Non-pigmented ciliary epithelial cell (primary cell): ENCODE measurements at places on chromosomes 1 and 21.
A peak's percentile ranks its signal among the peaks of the same experiment; 100 is the strongest.

DNA sequence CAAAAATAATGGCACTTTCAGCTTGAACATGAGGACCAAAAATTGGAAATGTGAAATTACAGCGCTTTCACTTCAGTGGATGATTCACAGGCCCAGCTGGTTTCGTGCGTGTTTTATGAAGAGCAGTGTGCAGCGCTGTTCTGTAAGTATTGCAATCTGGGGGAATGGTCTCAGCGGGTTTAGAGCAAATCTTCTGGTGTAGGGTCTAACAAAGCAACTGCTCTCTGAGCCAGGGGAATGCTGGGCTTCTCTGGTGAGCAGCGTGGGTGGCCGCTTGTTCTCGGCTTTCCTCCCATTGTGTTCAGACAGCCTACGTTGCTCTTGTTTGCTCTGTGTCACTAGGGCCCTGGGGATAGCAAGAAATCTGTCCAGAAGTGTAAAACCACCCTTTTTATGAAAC is 42.4 kb upstream of the GADD45A start:
- no peak for DNase-seq

DNA sequence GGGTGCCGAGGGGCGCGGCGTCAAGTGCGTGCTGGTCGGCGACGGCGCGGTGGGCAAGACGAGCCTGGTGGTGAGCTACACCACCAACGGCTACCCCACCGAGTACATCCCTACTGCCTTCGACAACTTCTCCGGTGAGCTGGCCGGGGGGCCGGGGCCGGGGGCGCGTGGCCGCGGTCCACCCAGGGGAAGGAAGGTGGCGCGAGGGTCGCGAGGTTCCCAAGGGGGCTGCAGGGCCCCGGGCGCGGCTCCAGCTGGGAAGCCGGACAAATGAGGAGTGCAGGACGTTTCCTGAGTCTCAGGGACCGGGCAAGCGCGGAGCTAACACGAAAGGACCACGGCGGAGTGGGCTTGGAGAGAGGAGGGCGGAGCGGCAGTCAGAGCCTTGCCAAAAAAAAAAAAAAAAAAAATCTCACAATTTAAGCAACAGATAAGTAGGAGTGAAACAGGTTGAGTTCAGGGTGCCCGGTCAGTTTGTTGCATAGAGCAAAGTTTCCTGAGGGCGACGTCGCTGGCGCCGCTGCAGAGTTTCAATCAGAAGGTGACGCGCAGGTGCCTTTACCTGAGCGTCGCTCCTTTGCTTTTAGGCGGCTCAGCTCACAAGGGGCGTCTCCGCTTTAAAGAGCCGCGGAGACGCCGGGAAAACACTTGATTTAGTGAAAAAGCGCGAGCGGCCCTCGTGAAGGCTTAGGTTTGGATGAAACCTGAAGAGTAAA is 750 bp downstream of the RHOU start:
- no peak for DNase-seq

- DNase-seq, result no peak
Measured at GRCh38 chr1:157158967-157159366, 20.8 kb upstream of the ETV3 start.

DNA sequence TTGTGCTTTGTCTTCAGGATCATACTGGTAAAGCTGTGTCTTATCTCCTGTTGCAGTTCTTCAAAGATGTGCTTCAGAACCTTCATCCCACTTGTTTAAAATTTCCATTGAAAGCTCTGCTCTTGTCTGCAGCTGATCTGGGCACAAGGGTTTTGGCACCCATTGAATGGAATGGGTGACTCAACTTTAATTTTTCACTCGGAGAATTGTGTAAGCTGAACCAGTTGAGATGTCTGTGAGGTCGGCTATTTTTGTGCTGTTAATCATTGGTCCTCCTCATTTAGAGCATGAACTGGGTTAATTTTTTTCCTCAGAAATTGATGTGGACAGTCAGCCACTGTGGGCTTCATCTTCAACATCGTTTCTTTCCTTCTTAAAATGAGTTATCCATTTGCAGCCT is 252.1 kb downstream of the TM2D1 start:
- DNase-seq, result no peak

- DNase-seq, result no peak
Measured at GRCh38 chr1:232423591-232423990, 206.3 kb downstream of the SIPA1L2 start.

- DNase-seq, result no peak
Measured at GRCh38 chr1:231206856-231207255, 34.2 kb upstream of the GNPAT start.

DNA sequence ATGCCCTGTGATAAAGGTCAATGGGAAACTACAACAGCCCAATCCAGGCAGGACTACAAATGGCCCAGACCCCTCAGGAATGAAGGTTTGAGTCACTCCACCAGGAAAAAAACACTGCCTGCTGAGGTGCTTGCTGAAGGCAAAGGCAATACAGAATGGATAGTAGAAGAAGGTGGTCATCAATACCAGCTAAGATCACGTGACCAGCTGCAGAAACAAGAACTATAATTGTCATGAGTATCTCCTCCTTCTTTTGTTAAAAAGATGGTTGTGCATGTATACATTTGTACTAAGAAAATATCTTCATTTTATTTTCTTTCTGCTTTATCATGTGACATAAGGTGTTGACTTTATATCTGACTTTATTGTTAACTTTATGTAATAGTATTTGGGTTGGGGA is 23.4 kb upstream of the ZNF644 start:
- DNase-seq, result no peak

GRCh38 chr1:231170875-231171274 is 9.0 kb downstream of the TRIM67 start:
- no peak for DNase-seq

- no peak for DNase-seq
Measured at GRCh38 chr21:26368591-26369320, 198.2 kb upstream of the APP start.

DNA sequence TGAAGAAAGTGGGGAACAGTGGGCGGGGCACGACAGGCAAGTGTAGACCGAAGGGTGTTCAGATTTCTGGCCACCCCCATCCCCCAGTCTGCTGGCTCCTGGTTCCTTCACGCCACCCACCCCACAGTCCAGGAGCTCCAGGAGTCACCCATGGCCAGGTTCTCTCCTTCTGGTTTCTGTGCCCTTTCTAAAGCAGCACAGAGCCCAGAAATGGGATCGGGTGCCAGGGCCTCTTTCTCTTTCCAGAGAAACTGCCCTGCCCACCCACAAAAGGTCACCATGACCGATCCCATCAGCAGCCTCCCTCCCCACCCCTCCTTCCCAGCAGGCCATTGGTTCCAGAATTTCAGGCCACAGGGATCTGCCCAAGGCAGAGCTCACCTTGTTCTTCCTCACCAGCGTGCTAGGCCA is 3.2 kb upstream of the CELSR2 start:
- DNase-seq, result no peak

DNA sequence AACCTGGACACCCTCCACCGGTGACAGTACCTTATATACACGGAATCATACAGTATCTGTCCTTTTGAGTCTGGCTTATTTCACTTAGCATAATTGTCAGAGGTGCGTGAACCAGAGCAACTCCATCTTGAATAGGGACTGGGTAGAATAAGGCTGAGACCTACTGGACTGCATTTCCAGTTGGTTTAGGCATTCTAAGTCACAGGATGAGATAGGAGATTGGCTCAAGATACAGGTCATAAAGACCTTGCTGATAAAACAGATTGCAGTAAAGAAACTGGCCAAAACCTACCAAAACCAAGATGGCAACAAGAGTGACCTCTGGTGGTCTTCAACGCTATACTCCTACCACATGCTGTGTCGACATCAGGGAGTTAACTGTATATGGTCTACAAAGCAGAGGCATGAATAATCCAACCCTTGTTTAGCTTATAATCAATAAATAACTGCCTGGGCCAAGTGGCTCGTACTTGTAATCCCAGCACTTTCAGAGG is 1.4 kb upstream of the FDPS start:
- no peak for DNase-seq

- no peak for DNase-seq
Measured at GRCh38 chr1:54284781-54285529, 85.0 kb downstream of the MRPL37 start.

GRCh38 chr1:160237558-160237957 is 24.8 kb downstream of the DCAF8 start:
- no peak for DNase-seq

- DNase-seq, result no peak
Measured at GRCh38 chr1:201221201-201221846, 30.7 kb downstream of the IGFN1 start.

GRCh38 chr21:39885119-39885848 is 18.0 kb downstream of the PCP4 start:
- no peak for DNase-seq

- peak; percentile 70 for DNase-seq
Measured at GRCh38 chr1:30756545-30757351, 826 bp downstream of the LAPTM5 start.

- DNase-seq, result no peak
Measured at GRCh38 chr1:234484218-234484617, 5.2 kb upstream of the TARBP1 start.

DNA sequence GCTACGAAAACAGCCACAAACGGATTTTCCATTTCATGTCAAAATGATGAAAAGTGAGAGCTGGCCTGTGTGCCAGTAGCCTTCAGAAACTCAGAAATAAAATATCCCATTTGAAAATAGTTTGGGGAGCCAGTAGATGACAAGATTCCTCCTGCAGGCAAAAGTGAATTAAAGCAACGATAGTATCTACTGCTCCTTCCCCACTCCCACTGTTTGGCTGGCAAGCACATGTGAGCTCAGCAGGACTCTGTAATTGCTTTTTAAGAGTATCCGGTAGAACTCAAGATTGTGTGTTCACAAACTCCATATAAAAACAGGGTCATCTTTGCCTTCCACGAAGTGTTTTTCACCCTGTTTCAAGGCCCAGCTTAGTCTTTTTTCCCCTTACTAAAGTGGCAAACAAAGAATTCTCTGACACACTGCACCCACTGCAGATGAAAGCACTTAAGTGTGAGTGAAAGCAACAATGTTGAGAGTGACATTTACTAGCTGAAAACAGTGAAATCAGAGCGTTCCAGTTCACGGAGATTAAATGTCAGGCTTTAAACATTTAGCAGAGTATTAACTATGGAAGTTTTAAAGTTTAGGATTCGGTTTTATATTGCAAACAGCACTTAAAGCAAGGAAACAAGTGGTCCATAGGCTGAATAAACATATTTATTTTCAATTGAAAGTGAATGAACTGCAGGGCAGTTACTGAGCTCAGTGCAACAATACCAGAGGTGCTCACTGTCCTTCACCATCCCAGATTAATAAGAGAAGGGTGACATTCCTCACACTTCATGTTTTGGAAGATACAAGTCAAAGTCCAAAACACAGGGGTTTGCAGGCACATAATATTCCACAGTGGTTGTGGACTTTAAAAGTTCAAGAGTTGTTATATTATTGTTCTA is 70.0 kb downstream of the ALG14 start:
- no peak for DNase-seq
